Cerebellum (tissue), 4 donors: ENCODE measurements at places on chromosomes 5 and 9.

DNA sequence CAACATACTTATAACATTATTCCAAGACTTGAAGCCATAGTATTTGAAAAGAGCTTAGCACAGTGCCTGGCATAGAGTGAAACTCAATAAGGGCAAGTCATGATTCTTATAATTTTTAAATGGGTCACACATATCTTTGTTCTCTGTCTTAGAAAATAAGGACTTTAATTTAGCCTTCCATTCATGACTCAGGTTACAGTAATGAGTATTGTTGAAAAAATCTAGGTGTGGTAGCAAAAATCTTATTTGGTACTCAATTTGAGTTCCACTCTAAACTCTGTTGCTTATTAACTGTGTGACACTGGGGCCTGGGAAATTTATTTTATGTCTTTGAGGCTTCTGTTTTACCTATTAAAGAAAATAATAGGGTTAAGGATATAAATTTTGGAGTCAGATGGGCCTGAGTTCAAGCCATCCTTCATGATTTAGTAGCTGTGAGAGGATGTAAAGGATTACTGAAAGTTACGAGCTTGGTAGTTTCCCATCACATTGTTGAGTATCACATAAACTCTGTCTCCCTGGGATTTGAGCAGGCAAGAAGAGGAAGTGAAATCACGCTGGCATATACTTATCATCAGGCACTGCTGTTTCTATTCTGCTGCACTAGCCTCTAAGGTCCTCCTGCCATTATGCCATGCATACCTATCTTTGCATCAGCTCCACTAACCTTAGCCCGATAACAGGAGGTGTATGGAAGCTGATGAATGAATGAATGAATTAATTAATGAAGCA is 1.5 kb downstream of the SPINK9 start:
- DNase-seq, result no peak

- no peak for DNase-seq
Observed at GRCh38 chr5:101278011-101278687, 375.1 kb upstream of the ST8SIA4 start.

DNA sequence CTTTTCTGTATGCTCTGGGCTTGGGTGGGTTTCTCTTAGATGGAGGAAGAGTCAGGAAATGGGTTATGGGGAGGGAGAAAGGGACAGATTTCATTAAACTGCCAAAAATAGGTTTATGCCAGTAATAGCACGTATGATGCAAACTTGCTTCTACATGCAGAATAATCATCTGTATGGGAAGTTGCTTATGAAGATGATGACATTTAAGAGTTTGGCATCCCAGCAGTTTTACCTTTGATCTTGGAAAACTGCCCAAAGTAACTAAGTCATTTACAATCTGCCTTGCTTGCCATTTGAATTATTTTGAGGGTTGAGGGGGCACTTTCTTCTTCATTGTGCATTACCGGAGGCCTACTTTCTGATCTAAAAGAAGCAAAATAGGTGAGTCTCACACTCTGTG is 282.9 kb upstream of the ANKRD55 start:
- no peak for DNase-seq

- DNase-seq, result no peak
Observed at GRCh38 chr9:128022886-128023285, 42.1 kb upstream of the EEIG1 start.
